Bronchus fibroblast of lung (primary cell): ENCODE measurements at places on chromosomes 1 and 21. TPM values are rescaled to one million over a fixed set of nuclear protein-coding genes. Genes with fewer than 3 reads are reported as not detected.

The S100A9 gene
- total RNA-seq = not detected in 2 replicates

The ALX3 gene
- total RNA-seq = not detected in 2 replicates

The RGS16 gene
- total RNA-seq = 0.15 TPM in 1 of 2 replicates, not detected in the other

The TXNIP gene
- 132 and 141 TPM in 2 replicates for total RNA-seq

The CACHD1 gene
- 2.4 and 2.7 TPM in 2 replicates for total RNA-seq

The SPRR1B gene
- total RNA-seq = not detected in 2 replicates

The LORICRIN gene
- not detected in 2 replicates for total RNA-seq

The FCMR gene
- total RNA-seq = 1.0 and 1.2 TPM in 2 replicates

The PKLR gene
- total RNA-seq = not detected in 2 replicates

The SAMD13 gene
- total RNA-seq = 2.1 and 2.5 TPM in 2 replicates
